ENCODE measurements at places on chromosomes 13 and 19. TPM values are rescaled to one million over a fixed set of nuclear protein-coding genes. Genes with fewer than 3 reads are reported as not detected.

CGB8 gene
- not detected for total RNA-seq

GRCh38 chr13:21033856-21034602 lies 27.4 kb downstream of the LATS2 start:
- H3K4me3 ChIP-seq, result no peak overlapping the region
- H3K27me3 ChIP-seq, result no peaks in the 10 kb centered on the region
- peak; percentile 68 for DNase-seq
- no peaks in the 10 kb centered on the region for H3K36me3 ChIP-seq
- peaks cover 54% of the 10 kb centered on the region for H3K4me1 ChIP-seq

- no peak for DNase-seq
- no peaks in the 10 kb centered on the region for H3K36me3 ChIP-seq
- no peaks in the 10 kb centered on the region for H3K27me3 ChIP-seq
- H3K4me3 ChIP-seq, result no peak overlapping the region
- no peak overlapping the region for H3K27ac ChIP-seq
Measured at GRCh38 chr13:30153545-30154426, 153.6 kb downstream of the KATNAL1 start.

- H3K4me1 ChIP-seq, result peaks cover 12% of the 10 kb centered on the region
- no peak for DNase-seq
- no peak overlapping the region for H3K27ac ChIP-seq
- no peak overlapping the region for H3K4me3 ChIP-seq
Measured at GRCh38 chr13:38707460-38707859, 20.6 kb downstream of the FREM2 start.

DNA sequence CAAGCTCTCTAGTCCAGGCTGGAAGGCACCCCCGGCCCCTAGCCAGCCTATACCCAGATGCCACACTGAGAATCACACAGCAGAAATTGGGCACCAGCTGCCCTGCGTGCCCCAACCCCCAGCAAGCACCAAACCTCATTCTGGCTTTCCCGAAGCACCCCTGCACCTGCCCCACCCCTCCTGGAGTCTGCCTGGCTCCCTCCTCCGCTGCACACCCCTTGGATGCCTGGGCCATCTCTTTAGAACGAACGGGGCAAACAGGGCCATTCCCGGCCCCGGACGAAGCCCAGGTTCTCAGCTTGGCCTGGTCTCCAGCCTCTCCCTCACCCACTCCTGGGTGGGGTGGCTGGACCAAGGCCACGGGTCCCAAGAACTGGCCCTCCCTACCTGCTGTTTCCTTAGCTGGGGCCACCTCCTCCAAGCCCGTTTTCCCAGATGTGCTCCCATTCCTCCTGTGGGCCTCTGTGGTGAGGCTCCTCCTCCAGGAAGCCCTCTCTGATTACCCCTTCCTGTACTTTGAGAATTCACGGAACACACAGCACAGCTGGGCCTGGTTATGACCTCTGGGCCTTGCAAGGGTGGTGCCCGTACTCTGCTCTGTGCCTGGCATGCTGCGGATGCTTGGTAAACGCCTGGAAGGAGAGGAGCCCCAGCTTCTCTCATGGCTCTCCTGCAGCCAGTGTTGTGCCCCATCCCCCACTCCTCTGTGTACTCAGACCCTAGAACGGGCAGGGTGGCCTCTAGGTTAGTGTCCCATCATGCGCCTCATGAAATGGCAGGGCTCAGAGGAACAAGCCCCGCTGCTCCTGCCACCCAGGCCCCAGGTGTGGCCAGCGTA lies 21.4 kb downstream of the CEBPG start:
- H3K27me3 ChIP-seq, result no peaks in the 10 kb centered on the region
- DNase-seq, result no peak
- H3K27ac ChIP-seq, result peak overlapping the region; percentile 16
- H3K4me1 ChIP-seq, result peaks cover 55% of the 10 kb centered on the region
- no peak overlapping the region for H3K4me3 ChIP-seq

DNA sequence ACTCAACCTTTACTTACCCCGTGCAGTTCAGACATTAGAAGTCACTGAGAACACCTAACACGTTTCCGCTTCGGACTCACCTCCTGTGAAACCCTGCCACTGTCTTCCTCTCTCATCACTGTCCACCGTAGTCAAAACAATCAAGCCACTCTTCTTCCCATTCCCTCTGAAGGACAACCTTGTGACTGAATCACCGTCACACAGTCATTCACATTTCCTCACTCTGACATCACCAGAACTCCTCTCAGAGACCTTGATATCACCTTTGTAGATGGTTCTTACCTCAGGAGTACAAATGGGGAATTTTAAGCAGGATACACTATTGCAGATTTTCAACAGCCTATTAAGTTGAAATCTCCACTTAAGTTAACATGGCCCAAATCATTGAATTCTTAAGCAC lies 1.3 kb upstream of the KBTBD6 start:
- no peaks in the 10 kb centered on the region for H3K27me3 ChIP-seq
- peaks cover 34% of the 10 kb centered on the region for H3K4me1 ChIP-seq
- no peak overlapping the region for H3K27ac ChIP-seq
- H3K36me3 ChIP-seq, result no peaks in the 10 kb centered on the region
- no peak overlapping the region for H3K4me3 ChIP-seq

- no peak for DNase-seq
- H3K4me3 ChIP-seq, result no peak overlapping the region
Measured at GRCh38 chr19:56071151-56071550, 49.9 kb downstream of the ZNF787 start.

KLK8 gene
- not detected for total RNA-seq

DNA sequence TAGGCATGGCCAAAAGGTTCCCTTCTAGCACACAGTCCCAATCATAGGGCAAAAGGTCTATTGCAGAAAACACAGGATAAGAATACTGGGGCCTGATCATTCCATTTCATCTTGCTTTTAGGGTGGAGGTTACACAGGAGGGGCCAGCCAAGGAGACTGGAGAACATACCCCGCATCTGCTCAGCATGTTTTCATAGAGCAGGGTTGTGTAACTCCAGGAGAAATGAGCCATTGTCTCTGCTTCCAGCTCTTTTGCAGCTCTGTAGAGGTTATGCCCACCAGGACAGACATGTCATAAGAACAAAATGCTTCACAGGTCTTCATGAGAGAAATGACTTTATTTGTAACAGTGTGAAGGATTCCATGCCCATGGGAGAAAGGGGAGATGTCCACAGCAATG lies 742.8 kb downstream of the DACH1 start:
- no peaks in the 10 kb centered on the region for H3K4me1 ChIP-seq
- H3K27me3 ChIP-seq, result no peaks in the 10 kb centered on the region
- H3K36me3 ChIP-seq, result no peaks in the 10 kb centered on the region
- H3K4me3 ChIP-seq, result no peak overlapping the region

GRCh38 chr13:30091035-30091434 lies 216.3 kb downstream of the KATNAL1 start:
- H3K4me3 ChIP-seq, result no peak overlapping the region
- DNase-seq, result no peak
- no peaks in the 10 kb centered on the region for H3K36me3 ChIP-seq
- H3K27me3 ChIP-seq, result no peaks in the 10 kb centered on the region

LGALS4 gene
- total RNA-seq, result 1.2 TPM

GRCh38 chr19:18194554-18195238 lies 1.7 kb downstream of the MPV17L2 start:
- no peak for DNase-seq
- H3K27me3 ChIP-seq, result no peaks in the 10 kb centered on the region
- peaks cover 14% of the 10 kb centered on the region for H3K4me1 ChIP-seq
- H3K36me3 ChIP-seq, result peaks cover 12% of the 10 kb centered on the region
- peak overlapping the region; percentile 4 for H3K4me3 ChIP-seq
- peak overlapping the region; percentile 41 for H3K27ac ChIP-seq

IGLON5 gene
- not detected for total RNA-seq

GRCh38 chr19:43446746-43447489 lies 18.5 kb downstream of the LYPD3 start:
- H3K27ac ChIP-seq, result no peak overlapping the region
- H3K27me3 ChIP-seq, result no peaks in the 10 kb centered on the region
- no peaks in the 10 kb centered on the region for H3K4me1 ChIP-seq
- DNase-seq, result peak; percentile 50
- H3K4me3 ChIP-seq, result no peak overlapping the region
- no peaks in the 10 kb centered on the region for H3K36me3 ChIP-seq

DNA sequence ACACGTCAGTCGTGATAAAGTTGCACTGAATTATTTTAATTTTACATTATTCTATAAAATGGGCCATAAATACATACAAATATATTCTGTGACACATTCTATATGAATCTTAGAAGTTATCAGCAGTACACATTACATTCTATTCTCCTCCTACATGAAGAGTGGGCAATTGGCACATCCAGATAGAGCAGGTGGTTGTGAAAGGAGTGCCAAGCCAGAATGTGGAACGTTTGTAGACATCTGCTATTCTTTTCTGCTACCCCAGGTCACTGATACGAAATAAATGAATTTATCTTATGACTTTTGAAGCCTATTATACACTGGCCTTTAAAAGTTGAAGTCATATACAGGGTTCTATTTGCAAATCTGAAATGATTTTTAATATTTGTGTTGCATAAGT lies 373.2 kb downstream of the PCDH17 start:
- no peak for DNase-seq
- no peak overlapping the region for H3K4me3 ChIP-seq
- no peaks in the 10 kb centered on the region for H3K36me3 ChIP-seq
- no peaks in the 10 kb centered on the region for H3K4me1 ChIP-seq
- H3K27ac ChIP-seq, result no peak overlapping the region

DNA sequence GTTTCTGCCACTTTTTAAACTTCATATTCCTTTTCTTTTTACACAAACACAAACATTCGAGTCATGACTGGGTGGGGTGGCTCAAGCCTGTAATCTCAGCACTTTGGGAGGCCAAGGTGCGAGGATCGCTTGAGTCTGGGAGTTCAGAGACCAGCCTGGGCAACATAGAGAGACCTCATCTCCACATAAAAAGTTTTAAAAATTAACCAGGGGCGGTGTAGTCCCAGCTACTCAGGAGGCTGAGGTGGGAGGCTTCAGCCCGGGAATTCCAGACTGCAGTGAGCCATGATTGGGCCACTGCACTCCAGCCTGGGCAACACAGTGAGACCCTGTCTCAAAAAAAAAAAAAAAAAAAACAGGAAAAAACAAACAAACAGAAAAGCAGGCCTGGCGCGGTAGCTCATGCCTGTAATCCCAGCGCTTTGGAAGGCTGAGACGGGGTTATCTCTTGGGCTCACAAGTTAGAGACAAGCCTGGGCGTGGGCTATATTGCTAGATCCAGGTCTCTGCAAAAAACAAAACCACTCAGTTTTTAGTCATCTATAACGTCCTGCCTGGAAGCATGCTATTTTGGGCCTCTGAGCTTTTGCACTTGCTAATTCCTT lies 583 bp upstream of the BAX start:
- peak overlapping the region; percentile 79 for H3K27ac ChIP-seq
- no peaks in the 10 kb centered on the region for H3K36me3 ChIP-seq
- DNase-seq, result no peak
- H3K4me3 ChIP-seq, result peak overlapping the region; percentile 82

METTL21C gene
- not detected for total RNA-seq

- H3K27ac ChIP-seq, result peak overlapping the region; percentile 68
- peaks cover 46% of the 10 kb centered on the region for H3K4me1 ChIP-seq
- DNase-seq, result peak; percentile 10
- no peak overlapping the region for H3K4me3 ChIP-seq
- no peaks in the 10 kb centered on the region for H3K27me3 ChIP-seq
Measured at GRCh38 chr13:114102521-114103288, 29.7 kb downstream of the RASA3 start.

ERICH6B gene
- total RNA-seq, result not detected

- no peak overlapping the region for H3K4me3 ChIP-seq
- DNase-seq, result no peak
- H3K27ac ChIP-seq, result no peak overlapping the region
- H3K27me3 ChIP-seq, result peaks cover 4% of the 10 kb centered on the region
- H3K4me1 ChIP-seq, result no peaks in the 10 kb centered on the region
Measured at GRCh38 chr13:106415971-106416370, 119.5 kb downstream of the EFNB2 start.

- DNase-seq, result no peak
- no peak overlapping the region for H3K27ac ChIP-seq
- H3K36me3 ChIP-seq, result no peaks in the 10 kb centered on the region
Measured at GRCh38 chr19:35509018-35509652, 4.3 kb downstream of the DMKN start.

PROSER3 gene
- 2.2 TPM for total RNA-seq

DNA sequence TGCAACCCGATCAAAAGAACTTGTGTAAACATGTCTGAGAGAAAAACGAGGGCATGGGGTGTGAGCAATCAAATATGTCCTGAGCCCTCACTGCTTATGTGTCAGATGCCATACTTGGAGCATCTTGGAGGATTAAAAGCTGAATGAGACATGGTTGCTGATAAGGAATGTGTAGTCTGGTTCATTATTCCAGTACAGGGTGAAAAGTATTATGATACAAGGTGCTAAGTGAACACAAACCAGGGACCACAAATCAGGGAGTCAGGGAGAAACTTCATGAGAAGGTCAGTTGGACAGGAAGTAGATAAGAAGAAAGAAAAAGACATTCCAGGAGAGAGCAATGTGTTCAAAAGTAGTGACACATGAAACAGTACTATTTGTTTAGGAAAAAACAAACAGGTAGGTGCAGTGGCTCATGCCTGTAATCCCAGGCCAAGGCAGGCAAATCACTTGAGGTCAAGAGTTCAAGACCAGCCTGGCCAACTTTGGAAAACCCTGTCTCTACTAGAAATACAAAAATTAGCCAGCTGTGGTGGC lies 2.0 kb upstream of the RCBTB1 start:
- H3K4me3 ChIP-seq, result no peak overlapping the region
- H3K4me1 ChIP-seq, result peaks cover 7% of the 10 kb centered on the region
- no peak for DNase-seq
- no peaks in the 10 kb centered on the region for H3K36me3 ChIP-seq
- H3K27ac ChIP-seq, result no peak overlapping the region

GRCh38 chr19:45403781-45404556 lies 900 bp downstream of the PPP1R13L start:
- peaks cover 23% of the 10 kb centered on the region for H3K4me1 ChIP-seq
- H3K36me3 ChIP-seq, result no peaks in the 10 kb centered on the region
- H3K4me3 ChIP-seq, result peak overlapping the region; percentile 58
- DNase-seq, result no peak

RGL3 gene
- total RNA-seq, result 0.75 TPM

DNA sequence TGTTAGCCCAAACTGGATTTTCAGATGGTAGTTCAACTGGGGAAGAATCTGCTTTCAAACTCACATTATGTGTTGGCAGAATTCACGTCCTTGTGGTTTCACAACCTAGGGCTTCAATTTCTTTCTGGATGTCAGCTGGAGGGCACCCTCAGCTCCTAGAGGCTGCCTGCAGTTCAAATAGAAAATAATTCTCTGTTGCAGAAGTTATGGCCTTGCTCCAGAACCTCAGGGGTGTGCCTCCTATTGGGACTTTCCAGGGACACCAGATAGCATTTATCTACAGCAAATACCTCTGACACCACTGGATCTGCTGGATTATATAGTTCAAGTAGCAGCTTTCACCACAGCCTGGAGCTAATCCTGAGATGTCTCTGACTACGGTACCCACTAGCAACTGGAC lies 11.8 kb upstream of the RB1 start:
- no peaks in the 10 kb centered on the region for H3K36me3 ChIP-seq
- no peaks in the 10 kb centered on the region for H3K4me1 ChIP-seq
- no peak overlapping the region for H3K4me3 ChIP-seq
- H3K27me3 ChIP-seq, result no peaks in the 10 kb centered on the region
- H3K27ac ChIP-seq, result no peak overlapping the region

ZNF829 gene
- total RNA-seq, result 1.4 TPM

DNA sequence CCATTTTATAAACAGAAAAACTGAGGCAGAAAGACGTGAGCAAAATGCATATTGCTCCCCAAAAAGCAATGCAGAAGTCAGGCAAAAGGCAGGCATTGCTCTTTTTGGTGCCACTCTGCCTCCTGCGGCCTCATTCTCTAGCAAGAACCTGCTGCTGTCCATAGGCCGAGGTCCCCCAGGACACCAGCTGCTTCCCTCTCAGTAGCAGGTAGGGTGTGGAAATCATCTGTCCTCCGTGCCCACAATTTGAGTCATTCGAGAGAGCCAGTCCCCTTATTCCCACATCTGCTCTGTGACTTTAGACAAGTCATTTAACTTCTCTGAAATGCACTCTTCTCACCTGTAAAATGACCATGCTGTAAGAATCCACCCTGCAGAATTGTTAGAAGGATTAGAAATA lies 50.0 kb downstream of the TNFRSF19 start:
- H3K4me1 ChIP-seq, result no peaks in the 10 kb centered on the region
- no peak overlapping the region for H3K27ac ChIP-seq
- no peak overlapping the region for H3K4me3 ChIP-seq
